ENCODE measurements at places on chromosomes 2 and 18. TPM values are rescaled to one million over a fixed set of nuclear protein-coding genes. Genes with fewer than 3 reads are reported as not detected.
A peak's percentile ranks its signal among the peaks of the same experiment; 100 is the strongest.

GRCh38 chr2:117820444-117820843 lies 6.0 kb downstream of the DDX18 start:
- peak; percentile 59 for DNase-seq
- H3K4me1 ChIP-seq = peaks cover 59% of the 10 kb centered on the region
- H3K27me3 ChIP-seq = no peaks in the 10 kb centered on the region
- peak overlapping the region; percentile 65 for H3K4me3 ChIP-seq

Gene TFCP2L1
- 0.10 TPM for total RNA-seq

Gene PLCD4
- total RNA-seq = 0.35 TPM

DNA sequence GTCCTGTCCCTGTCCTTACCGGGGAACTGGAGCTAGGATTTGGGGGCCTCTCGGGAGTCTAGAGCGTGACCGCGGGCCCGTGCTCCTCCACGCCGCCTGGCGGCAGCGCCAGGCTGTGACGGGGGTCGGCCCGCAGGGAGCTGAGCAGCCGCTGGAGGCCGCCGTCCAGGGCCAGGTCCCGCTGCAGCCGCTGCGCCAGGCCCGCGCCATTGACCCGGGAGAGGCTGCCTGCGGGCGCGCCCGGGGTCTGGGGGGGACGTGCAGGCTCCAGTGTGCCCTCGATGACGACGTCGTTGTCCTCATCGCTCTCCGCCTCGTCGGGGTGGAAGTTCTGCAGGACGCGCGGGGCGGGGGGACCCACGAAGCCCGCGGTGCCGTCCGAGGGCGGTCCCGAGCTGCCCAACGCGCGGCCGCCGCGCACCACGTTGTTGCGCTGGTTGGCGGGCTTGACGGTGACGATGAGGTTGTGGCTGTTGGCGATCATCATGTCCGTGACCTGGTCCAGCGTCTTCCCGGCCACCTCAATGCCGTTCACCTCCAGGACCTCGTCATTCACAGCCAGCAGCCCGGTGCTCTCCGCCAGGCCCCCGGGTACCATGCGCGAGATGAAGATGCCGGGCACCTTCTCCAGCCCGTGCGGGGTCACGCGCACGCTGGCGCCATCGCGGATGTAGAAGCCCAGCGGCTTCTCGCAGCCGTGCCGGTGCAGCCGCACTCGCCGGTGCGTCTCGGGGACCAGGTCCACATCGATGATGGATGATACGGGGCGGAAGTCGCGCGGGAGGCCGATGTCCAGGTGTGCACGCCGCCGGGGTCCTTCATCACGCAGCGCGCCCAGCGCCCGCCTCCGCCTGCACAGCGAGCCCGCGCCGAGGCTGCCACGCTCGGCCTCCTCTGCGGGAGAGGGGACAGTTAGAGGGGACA lies 50.9 kb downstream of the ADNP2 start:
- peak overlapping the region; percentile 52 for H3K4me3 ChIP-seq
- H3K36me3 ChIP-seq = peaks cover 2% of the 10 kb centered on the region
- peaks cover 21% of the 10 kb centered on the region for H3K27me3 ChIP-seq

DNA sequence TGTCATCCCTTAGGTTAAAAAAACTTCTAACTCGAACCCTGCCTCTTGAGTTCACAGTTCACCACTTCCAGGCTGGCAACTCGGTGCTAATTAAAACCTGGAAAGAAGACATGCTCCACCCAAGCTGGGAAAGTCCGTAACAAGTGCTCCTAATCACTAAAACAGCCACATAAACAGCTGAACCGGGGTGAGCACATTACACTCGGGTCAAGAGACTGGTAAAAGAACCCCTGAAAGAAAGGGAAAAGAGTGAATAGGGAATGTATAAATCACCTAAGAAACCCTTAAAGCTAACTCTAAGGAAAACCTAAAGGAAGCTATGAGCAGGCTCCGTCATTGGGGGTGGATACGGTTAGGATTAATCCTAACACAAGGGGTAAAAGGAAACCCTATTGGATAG lies 102.0 kb downstream of the HIBCH start:
- no peak overlapping the region for H3K27ac ChIP-seq
- H3K27me3 ChIP-seq = no peaks in the 10 kb centered on the region

Gene BOLL
- 0.10 TPM for total RNA-seq

Gene RAB17
- total RNA-seq = 0.09 TPM

- peak overlapping the region; percentile 83 for H3K4me3 ChIP-seq
- H3K36me3 ChIP-seq = peaks cover 15% of the 10 kb centered on the region
- peak; percentile 68 for DNase-seq
- H3K4me1 ChIP-seq = peaks cover 54% of the 10 kb centered on the region
- H3K27ac ChIP-seq = peak overlapping the region; percentile 96
- no peaks in the 10 kb centered on the region for H3K27me3 ChIP-seq
Measured at GRCh38 chr2:101831351-101831865, 133.9 kb downstream of the MAP4K4 start.

Gene PIEZO2
- not detected for total RNA-seq

DNA sequence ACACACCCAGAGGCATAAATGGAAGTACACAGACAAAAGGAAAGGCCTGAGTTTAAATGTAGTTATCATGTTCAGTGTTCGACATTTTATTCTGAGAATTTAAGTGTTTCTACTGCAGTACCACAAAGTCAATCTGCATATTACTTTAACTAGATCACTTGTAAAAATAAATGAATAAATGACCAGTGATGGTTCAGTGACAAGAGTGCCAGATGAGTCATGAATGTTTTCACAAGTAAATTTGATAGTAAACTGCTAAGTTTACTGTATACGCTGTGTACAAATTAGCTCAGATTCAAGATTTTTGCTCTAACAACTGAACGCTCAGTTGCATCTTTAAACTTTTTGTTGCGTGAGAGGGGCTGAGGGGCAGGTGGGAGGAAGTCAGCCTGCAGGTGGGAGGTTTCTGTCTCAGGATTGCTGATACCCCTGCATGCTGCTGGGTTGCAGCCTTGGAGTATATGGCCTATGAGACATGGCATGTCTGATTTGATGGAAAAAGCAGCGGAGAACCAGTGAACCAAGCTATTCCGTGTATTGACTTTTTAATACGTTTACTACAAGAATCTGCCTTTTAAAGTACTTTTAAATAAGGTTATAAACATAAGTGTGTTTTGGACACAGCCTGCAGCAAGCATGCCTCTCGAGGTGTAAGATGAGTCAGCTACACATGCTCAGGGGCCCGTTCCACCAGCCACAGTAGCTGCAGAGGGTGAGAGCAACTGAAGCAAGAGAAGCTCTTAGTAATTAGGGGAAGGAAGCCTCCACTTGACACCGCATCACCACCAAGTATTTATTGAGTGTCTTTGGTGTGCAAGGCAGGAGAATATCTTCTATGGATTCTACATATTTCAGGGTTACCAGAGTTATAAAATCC lies 245.1 kb downstream of the NEDD4L start:
- H3K4me1 ChIP-seq = no peaks in the 10 kb centered on the region
- H3K36me3 ChIP-seq = no peaks in the 10 kb centered on the region
- no peak overlapping the region for H3K4me3 ChIP-seq
- H3K27me3 ChIP-seq = peaks cover 8% of the 10 kb centered on the region
- DNase-seq = no peak

Gene CCBE1
- total RNA-seq = 0.81 TPM

GRCh38 chr2:18479947-18480369 lies 80.5 kb downstream of the RDH14 start:
- no peaks in the 10 kb centered on the region for H3K4me1 ChIP-seq
- H3K27me3 ChIP-seq = peaks cover 8% of the 10 kb centered on the region
- DNase-seq = no peak
- no peak overlapping the region for H3K4me3 ChIP-seq
- H3K36me3 ChIP-seq = no peaks in the 10 kb centered on the region
- H3K27ac ChIP-seq = no peak overlapping the region

Gene POTEI
- total RNA-seq = not detected

- H3K27me3 ChIP-seq = no peaks in the 10 kb centered on the region
- H3K36me3 ChIP-seq = no peaks in the 10 kb centered on the region
- DNase-seq = no peak
- H3K27ac ChIP-seq = no peak overlapping the region
- H3K4me1 ChIP-seq = no peaks in the 10 kb centered on the region
Measured at GRCh38 chr2:52395912-52396311, 1364.0 kb upstream of the NRXN1 start.

Gene IFIH1
- total RNA-seq = 37.8 TPM

Gene KLHL29
- 2.5 TPM for total RNA-seq

GRCh38 chr2:43708178-43708577 lies 31.9 kb upstream of the C1GALT1C1L start:
- no peaks in the 10 kb centered on the region for H3K36me3 ChIP-seq
- H3K27ac ChIP-seq = no peak overlapping the region
- H3K4me1 ChIP-seq = no peaks in the 10 kb centered on the region
- no peaks in the 10 kb centered on the region for H3K27me3 ChIP-seq
- H3K4me3 ChIP-seq = no peak overlapping the region

DNA sequence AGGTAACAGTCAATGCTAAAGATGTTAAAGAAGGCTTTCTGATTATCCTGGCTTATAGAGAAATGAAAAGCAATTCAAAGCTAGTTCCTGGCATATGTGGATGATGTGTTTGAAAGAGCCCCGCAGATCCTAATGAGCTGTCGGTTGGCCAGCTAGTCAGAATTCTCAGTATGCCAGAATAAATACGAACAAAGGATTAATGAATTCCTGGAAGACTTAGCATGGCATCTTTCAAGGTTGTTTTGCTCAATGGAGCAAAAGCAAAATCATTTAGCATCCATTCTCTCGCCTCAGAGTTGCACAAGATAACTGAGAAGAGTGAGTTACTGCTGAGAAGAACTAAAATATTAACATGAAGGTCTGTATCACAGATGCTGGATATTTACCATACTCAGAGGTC lies 307.6 kb downstream of the RIT2 start:
- H3K27ac ChIP-seq = no peak overlapping the region
- H3K4me1 ChIP-seq = no peaks in the 10 kb centered on the region
- no peak for DNase-seq
- H3K4me3 ChIP-seq = no peak overlapping the region

DNA sequence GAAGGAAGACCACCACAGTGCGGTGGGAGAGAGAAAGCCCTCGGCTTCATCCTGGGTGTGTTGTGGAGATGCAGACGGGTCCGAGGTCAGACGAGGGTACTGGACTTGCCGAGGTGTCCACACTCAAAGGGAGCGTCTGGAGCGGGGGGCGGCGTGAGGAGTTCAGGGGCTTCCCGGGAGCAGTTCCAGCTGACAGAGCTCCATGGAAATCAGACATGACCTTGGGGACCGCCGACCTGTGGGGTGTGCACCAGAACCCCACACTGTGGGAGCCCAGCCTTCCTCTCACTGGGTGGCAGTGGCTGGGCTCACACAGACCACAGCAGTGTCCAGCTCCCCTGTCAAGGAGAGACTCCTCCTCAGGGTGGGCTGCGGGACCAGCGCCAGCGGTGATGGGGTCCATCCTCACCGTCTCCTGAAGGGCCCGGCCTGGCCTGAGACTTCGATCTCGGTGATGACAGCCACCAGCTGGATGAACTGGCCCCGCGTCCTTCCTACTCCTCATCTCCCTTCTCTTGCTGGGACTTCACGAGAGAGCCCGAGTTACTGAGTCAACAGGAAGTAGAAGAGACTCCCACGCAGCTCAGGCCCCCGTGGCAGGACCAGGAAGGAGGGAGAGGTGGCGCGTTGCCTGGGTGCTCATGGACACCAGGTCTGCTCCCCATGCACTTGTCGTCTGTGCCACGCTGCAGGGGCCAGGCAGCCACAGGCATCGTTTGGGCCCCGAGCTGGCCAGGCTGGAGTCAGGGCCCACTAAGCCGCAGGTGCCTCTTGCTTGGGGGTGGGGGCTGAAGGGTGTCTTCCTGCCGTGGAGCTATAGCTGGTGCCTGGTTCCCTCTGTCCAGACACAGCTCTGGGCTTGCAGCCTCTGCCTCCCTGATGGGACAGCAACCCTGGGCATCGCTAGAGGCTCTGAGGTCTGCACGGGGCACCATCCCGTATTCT lies 101.9 kb upstream of the CTDP1 start:
- no peak for DNase-seq
- H3K4me1 ChIP-seq = peaks cover 13% of the 10 kb centered on the region
- H3K4me3 ChIP-seq = no peak overlapping the region
- no peak overlapping the region for H3K27ac ChIP-seq
- no peaks in the 10 kb centered on the region for H3K36me3 ChIP-seq

DNA sequence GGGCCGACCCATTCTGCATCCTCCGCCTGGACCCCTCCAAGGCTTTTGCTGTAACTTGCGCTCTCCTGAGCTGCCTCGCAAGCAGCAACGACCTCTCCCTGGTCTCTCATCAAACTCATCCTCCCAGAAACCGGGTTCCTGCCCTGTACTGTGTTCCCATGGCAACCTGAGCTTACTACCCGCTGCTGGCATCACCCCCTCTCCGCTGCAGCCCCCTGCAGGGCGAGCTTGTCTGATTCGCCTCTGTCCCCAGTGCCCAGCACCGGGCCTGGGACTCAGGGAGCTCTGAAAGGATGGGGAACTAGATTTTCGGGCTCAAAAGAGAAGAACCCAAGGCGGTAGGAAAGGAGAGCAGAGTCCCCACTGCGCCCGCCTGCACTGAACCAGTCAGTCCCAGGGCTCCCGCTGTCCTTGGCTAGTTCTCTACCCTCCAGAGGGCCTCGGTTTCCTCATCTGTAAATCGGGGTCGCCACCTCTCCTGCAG lies 463 bp downstream of the HS1BP3 start:
- no peaks in the 10 kb centered on the region for H3K36me3 ChIP-seq
- peak; percentile 25 for DNase-seq
- no peak overlapping the region for H3K27ac ChIP-seq
- no peaks in the 10 kb centered on the region for H3K27me3 ChIP-seq

GRCh38 chr2:142241016-142241415 lies 110.2 kb upstream of the LRP1B start:
- H3K4me3 ChIP-seq = no peak overlapping the region
- no peaks in the 10 kb centered on the region for H3K4me1 ChIP-seq
- H3K36me3 ChIP-seq = no peaks in the 10 kb centered on the region
- H3K27ac ChIP-seq = no peak overlapping the region

- H3K27me3 ChIP-seq = peaks cover 15% of the 10 kb centered on the region
- H3K4me3 ChIP-seq = no peak overlapping the region
- DNase-seq = no peak
- H3K27ac ChIP-seq = no peak overlapping the region
- H3K4me1 ChIP-seq = no peaks in the 10 kb centered on the region
- no peaks in the 10 kb centered on the region for H3K36me3 ChIP-seq
Measured at GRCh38 chr2:152875701-152876695, 157.6 kb downstream of the ARL6IP6 start.

DNA sequence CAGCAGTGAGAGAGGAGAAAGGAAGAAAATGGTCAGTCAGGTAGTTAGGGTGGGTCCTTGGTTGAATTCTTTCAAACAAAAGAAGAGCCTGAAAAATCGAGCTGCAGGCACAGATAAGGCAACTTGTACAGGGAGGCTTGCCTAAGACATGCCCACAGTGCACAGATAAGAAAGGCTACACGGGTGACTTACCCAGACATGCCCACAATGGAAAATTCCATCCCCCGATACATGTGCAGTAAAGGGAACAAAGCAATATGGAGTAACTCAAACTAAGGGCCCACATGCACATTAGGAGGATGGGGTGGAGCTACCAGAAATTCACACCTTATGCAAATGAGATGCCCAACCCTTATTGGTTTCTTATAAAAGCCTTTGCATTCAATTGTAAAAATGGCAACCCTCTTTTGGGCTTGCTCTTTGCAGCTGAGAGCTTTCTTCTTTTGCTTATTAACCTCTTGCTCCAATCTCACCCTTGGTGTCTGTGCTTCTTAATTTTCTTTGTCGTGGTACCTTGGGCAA lies 110.3 kb upstream of the RMP24 start:
- no peak for DNase-seq
- no peak overlapping the region for H3K4me3 ChIP-seq
- H3K27me3 ChIP-seq = no peaks in the 10 kb centered on the region
- H3K27ac ChIP-seq = no peak overlapping the region
- peaks cover 4% of the 10 kb centered on the region for H3K4me1 ChIP-seq
